ENCODE measurements at places on chromosomes 6 and 20. TPM values are rescaled to one million over a fixed set of nuclear protein-coding genes. Genes with fewer than 3 reads are reported as not detected.

GRCh38 chr6:144928847-144929246 lies 643.7 kb downstream of the UTRN start:
- DNase-seq: no peak

GRCh38 chr20:6006603-6006949 lies 47.3 kb downstream of the LRRN4 start:
- no peak for DNase-seq

- no peak for DNase-seq
These were observed 80.2 kb downstream of the AFDN start for GRCh38 chr6:167906899-167907298.

DNA sequence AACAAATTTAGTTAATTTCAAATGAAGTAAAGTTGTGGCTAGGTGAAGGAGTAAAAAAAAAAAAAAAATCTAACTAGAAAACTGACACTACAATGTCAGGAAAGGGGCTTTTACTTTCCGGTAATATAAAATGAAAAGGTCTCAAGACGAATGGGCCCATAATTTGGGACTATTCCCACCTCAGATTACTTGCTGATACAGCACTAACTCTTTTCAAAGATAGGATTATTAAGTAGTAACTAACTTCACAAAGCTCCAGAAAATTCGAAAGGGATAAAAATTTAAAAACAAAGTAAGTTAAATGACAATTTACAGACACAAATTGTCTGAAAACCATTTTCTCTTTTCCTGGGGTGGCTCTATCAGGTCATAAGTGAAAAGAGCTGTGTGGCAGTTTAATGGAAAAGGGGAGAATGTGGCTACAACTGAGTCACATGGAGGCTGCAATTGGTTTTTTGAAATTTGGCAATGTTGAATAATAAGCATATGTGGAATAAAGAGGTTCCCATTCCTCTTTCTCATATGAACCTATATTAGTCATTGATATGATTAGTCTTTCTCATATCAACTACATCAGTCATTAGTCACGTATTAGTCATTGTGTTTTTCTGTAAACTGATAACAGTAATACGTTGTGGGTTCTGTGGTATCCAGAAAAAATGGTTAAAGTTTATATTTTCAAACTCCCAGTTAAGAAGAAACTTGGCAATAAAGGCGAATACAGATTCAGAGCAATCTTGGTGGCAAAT lies 78.0 kb downstream of the RWDD2A start:
- no peak for DNase-seq

DNA sequence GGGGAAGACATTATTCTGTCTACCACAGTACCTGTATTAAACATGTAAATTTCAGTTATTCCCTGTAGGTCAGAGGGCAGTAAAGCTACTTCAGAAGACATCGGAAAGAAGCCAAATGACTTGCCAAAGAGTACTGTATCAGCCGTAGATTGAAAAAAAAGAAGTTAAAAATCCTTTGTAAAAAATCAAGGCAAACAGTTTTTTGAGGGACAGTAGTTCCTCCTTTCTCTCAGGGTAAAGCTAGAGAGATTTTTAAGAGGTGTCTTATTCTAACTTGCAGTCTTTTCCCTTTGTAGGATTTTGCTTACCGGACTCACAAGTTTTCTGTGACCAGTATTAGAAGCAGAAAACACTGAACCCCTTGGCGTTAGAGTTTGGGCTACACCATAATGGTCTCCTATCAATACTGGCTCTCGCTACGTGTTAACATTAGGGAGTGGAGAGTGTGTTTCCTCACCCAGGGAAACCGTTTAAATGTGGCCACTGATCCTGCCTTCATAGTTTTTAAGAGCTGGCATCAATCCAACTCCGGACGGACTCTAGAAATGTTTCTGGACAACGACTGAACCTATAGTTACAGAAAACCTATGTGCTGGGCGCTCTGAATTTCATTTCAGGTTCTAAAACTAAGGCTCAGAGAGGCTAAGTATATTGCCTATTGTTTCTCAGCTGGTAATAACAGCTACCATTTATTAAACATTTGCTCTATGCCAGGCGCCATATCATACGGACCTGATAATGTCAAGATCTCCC lies 1.3 kb upstream of the ASXL1 start:
- no peak for DNase-seq

- DNase-seq: no peak
These were observed 144.3 kb downstream of the CDH4 start for GRCh38 chr20:61396262-61396848.

GRCh38 chr6:152293404-152293803 lies 343.8 kb downstream of the SYNE1 start:
- no peak for DNase-seq

- no peak for DNase-seq
These were observed 27.9 kb upstream of the KIF6 start for GRCh38 chr6:39752835-39753724.

GRCh38 chr6:108689272-108690161 lies 128.8 kb downstream of the FOXO3 start:
- peak; percentile 93 for DNase-seq

DNA sequence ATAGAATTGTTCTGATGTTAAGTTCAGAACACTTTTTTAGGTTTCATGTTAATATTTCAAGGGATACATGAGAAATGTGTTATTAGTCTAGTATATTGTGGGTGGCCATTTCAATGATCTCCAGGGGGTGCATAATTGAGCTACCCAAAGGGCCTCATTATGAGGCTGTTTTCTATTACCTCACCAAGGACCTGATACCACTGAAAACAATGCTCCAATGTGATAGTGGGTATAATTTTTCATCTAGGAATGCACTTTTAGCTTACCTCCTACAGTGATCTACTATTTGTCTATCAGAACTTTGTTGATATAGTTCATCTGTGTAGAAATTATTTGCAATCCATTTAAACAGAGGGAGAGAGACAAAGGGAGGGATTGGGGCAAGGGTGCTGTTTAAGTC lies 106.8 kb upstream of the HS3ST5 start:
- DNase-seq: no peak

GRCh38 chr6:151962246-151962846 lies 154.9 kb downstream of the ESR1 start:
- peak; percentile 6 for DNase-seq

GRCh38 chr6:37987559-37987958 lies 168.0 kb downstream of the ZFAND3 start:
- no peak for DNase-seq

GRCh38 chr20:39108746-39109145 lies 146.6 kb downstream of the DHX35 start:
- no peak for DNase-seq

DNA sequence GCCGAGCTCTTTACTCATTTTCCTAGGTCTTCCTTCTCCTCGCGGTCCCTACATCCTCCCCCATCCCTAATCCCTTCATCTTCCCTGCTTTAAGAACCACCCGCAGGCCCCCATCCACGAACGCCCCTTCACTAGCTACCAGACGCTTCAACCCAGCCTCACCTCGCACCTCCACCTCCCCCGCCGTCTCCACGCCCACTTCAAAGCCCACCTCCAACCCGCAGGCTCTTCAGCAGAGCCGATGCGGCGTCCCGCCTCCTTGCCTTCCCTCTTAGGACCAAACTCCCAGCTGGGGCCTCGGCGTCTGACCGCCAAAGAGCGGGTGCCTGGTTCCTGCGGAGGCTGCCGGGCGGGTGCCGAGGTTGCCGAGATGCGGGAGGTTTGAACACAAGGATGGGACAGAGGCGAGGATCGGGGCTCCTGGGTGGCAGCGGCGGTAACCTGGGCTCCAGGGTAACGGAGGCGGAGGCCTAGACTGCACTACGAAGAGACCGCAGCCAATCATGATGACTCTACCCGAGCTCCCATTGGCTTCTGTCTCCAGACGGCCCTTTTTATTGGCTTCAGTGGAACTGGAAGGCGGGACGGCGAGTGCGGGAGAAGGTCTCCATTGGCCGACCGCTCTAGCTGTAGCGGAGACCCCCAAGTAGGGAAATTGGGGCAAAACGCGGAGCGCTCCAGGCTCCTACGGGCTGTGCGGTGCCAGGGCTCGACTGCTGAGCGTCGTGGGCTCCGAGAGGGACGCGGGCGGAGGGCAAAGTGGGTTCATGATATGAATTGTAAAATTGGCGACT lies at the start of gene LCA5:
Gene LCA5, minus strand, starts transcription at position 477 of the 794 bp plus-strand sequence. CDS start 18,536 bp downstream, outside the sequence.
- peak; percentile 92 for DNase-seq

- no peak for DNase-seq
These were observed 156.1 kb upstream of the LRFN2 start for GRCh38 chr6:40743226-40743625.

DNA sequence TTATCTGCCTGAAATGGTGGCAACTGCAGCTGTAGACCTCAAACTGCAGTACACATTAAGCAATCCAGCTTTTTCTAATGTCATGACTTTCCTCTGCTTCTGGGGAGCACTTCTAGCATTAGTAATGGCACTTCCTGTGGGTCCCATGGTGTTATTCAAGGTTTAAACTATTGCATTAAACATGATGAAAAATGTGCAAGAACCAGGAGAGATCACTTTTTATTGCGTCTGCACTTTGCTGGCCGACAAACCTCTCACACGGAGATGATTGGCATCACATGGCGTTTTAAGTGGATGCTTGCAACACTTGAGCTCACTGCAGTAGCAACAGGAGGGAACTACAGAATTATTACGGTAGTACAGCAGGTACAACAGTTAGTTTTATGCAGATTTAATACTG lies 148.4 kb downstream of the HIVEP2 start:
- DNase-seq: no peak

DNA sequence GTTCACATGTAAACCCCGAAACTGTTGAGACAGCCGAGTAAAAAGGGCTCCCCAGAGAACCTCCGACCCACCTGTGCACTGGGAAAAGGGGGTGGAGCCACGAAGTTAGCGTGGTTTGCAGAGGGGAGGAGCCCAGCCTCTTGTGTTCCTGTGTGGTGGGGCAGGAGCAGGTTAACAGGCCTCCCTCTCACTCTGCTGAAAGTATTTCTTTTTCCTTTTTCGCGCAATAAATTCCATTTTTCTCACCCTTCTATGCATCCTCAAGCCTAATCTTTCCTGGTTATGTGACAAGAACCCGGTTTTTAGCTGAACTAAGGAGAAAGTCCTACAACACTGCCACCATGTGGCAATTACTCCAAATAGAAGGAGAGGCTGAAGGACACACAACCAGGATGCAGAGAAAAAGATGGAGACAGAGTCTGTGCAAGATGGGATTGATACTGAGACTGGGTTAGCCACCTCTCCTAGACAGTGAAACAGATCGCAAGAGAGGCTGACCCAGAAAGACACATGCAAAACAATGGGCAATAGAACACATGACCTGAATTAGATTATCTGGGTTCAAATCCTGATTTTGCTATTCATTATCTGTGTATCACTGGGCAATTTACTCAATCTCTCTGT lies 168.7 kb upstream of the PRSS16 start:
- DNase-seq: peak; percentile 73

- DNase-seq: no peak
These were observed 7.1 kb downstream of the TDP2 start for GRCh38 chr6:24659561-24659960.

GRCh38 chr6:34888874-34889555 lies at the start of gene ANKS1A:
Gene ANKS1A (plus strand): TSS chr6:34889255. CDS start chr6:34889403, 148 bp downstream.
- DNase-seq: peak; percentile 99

DNA sequence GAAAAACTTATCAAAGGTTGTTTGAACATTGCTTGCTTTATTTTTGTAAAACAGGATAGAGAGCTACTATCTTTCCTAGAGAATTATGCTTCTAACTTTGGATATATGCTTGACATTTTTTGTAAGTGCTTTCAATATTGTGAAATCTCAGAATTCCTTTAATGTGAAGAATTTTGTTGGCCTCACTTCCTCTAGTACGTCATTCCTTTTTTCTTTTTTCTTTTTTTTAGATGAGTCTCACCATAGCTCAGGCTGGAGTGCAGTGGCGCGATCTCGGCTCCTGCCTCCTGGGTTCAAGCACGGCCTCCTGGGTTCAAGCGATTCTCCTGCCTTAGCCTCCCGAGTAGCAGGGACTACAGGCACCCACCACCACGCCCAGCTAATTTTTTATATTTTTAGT lies 668.1 kb downstream of the RFPL4B start:
- DNase-seq: no peak

- DNase-seq: no peak
These were observed 297.8 kb downstream of the ZFAND3 start for GRCh38 chr6:38117281-38117680.

- no peak for DNase-seq
These were observed 66.3 kb downstream of the SMOC2 start for GRCh38 chr6:168507297-168507696.

DNA sequence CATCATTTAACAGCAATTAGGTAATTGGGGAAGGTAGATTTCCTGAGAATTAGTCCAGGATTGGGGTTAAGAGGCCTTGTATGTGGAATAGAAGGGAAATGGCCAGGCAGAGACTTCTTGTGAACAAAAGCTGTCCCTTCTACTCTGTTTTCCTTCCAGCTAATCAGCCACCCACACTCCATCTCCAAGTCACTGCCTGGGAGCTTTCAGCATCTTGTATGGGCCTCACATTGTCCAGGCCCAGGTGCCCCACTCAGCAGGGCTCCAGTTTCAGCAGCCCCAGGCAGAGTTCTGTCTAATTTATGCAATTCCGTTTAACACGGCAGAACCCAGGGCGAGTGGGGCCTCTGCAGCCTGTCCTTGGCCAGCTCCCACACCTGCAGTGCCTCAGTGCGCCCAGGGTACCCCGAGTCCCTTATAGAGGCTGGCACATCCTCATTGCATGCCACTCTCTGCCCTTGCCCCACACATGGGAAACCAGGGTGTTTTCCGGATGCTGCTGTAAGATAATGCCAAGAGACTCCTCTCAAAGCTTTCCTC lies 113.0 kb downstream of the EDN3 start:
- no peak for DNase-seq

DNA sequence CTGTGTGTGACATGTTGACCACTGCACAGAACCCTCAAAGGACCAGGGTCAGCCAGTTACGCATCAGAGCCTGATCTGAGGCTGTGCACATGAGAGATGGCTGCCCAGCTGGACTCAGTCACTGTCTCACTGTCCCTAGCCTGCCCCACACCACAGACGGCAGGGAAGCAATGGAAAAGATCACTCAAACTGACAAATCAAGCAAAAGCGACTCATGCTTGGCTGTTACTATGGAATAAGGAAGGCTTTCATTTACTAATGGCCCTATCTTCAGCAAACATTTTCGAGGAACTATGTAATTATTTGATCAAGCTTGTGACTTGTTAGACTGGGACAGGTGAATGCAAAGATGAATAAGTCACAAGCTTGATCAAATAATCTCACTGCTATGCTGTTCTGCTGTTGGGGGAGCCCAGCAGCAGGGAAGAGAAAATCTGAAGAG lies 137.0 kb downstream of the SLC23A2 start:
- no peak for DNase-seq

DNA sequence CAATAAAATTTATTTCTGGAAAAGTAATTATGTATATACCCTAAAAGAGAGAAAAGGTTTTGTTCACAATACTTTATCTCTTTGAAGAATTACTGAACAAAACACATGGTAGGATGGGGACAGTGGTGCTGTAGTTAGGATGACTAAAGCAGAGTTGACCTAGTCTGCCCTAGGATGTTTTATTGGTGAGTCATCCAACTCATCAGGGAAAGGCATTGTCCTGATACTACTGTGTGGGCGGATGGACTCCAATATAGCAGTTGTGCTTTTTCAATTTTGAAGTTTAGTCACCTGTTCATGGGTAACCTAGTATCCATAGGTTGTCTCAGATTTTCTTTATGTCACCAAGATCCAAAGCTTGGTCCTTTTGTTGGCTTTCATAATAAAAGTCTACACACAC lies 53.3 kb upstream of the EYS start:
- DNase-seq: no peak

TMC2 gene
- total RNA-seq: not detected

DOK5 gene
- total RNA-seq: 0.17 TPM

MICA gene
- total RNA-seq: 77.1 TPM

FRS3 gene
- total RNA-seq: 5.0 TPM

GSTA3 gene
- not detected for total RNA-seq

FAM184A gene
- 8.6 TPM for total RNA-seq

C6orf52 gene
- not detected for total RNA-seq

SYCP2 gene
- 56.0 TPM for total RNA-seq

OR2H1 gene
- not detected for total RNA-seq

Measured in Calu3 (cell line).